ENCODE measurements at places on chromosomes 4 and X. TPM values are rescaled to one million over a fixed set of nuclear protein-coding genes. Genes with fewer than 3 reads are reported as not detected.

ERAS gene
- polyA plus RNA-seq = 0.27 TPM

GRCh38 chr4:43047058-43047457, 154.5 kb downstream of the GRXCR1 start:
- no peak for DNase-seq

DNA sequence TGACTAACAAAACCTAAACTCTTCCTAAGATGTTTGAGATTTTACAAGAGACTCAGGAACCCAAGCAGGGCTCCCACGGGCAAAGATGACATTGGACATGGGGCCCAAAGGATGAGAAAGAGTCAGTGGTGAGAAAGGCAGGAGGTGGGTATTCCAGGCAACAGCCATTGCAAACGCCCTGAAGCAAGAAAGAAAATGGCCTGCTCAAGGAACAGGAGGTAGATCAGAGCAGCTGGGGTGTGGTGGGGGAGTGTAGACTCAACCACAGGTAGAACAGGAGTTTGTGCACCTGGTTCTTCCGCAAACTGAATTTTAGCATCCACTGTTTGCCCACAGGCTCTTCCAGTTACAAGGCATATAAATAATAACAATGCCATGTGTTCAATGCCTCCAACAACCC, 3.3 kb downstream of the PPP2R2C start:
- no peak for DNase-seq

DNA sequence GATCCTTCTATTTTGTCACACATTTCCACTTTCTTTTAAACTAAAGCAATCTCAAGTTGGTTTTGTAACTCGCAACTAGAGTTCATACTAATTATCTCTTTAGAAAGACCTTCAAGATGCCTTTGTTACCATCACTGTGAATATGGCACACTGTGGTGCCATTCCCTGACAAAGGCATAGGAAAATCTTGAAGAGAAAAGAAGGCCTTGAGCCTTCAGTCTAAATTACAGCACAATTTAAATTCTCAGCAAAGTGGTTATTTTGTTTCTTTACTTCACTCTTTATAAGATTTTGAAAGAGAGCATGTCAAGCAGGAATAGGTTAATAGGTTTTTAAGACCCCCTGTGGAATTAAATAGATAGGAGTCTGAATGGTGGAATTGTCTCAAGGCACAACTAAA, 89.0 kb upstream of the BANK1 start:
- DNase-seq = no peak

CXCL6 gene
- polyA plus RNA-seq = 0.19 TPM

DNA sequence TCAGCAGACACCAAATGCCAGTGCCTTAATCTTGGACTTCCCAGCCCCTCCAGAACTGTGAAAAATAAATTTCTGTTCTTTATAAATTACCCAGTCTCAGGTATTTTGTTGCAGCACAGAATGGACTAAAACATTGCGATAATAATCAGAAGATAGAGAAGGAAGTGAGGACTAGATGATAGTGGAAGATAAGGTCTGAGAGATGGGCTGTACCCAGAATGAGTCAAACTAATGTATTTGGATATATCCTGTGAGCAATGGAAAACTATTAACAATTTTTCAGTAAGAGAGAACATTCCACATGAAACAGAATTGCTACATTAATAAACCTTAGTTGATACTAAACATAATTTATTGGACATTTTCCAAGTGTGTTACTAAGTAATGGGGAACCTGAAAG, 93.3 kb downstream of the FANCB start:
- no peak for DNase-seq

GRCh38 chr4:6165766-6166165, 34.6 kb downstream of the JAKMIP1 start:
- DNase-seq = no peak

DNA sequence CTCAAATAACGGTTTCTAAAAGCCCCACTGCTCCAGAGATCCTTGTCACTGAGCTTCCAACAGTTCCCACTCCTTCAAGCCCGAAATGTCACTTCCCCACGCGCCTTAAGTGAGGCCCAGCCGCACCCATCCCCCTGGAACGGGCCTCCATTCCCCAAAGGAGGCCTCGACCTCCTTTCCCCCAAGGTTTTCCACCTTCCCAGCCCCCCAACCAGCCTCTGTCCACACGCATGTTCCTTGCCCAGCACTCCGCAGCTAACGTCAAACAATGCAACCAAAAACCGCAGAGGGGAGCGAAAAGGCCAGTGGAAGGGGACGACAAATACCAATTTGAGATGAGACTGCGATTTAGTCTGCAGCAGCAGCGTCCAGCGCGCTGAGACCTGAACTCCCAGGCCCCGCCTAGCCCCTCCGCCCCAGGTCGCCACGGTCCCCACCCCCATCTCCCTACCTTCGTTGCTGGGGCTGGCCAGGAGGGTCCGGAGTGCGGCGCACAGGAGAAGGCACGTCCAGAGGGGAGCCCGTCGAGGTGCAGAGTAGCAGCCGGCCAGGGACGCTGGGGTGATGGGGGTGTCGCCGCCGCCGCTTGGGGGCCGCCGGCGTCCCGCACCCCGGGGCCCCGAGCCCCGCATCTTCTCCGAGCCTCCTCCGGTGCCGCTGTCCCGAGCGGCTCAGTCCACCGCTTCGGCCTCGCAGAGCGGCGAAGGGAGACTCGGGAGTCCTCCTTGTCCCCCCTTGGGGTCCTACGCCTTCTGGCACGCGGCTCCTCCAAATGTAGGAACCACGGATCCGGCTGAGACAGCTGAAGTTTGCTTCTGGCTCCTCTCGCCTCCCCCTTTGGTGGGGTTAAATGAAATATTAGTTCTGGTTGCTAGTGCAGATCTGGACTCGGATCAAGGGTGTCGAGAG, 924 bp downstream of the EPHA5 start:
- no peak for DNase-seq

DNA sequence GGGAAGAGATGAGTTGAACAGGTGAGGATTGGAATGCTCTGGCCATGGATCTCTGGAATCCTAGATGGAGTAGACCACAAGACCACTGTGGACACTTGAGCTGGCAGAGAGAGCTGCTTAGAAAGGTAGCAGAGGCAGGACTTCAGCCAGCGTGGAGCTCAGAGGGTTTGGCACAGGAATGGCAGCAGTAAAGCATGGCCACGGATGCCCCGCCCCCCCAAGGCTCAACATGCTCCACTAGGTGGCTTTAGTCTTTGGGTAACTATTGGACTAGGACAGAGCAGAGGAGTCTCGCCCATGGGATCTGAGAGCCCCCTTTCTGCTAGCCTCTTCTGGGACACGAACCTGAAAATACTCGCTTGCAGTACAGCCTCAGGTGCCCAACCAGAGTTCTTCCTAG, 150.1 kb upstream of the NEIL3 start:
- DNase-seq = no peak

GRCh38 chr4:55351824-55352223, 5.8 kb downstream of the SRD5A3 start:
- DNase-seq = no peak

All from large intestine (tissue), 12 donors.